NCI-H1105 treated with DMSO at 0.1 percent for 48 hours (cell line): ENCODE measurements at places on chromosomes 6 and 20.

DNA sequence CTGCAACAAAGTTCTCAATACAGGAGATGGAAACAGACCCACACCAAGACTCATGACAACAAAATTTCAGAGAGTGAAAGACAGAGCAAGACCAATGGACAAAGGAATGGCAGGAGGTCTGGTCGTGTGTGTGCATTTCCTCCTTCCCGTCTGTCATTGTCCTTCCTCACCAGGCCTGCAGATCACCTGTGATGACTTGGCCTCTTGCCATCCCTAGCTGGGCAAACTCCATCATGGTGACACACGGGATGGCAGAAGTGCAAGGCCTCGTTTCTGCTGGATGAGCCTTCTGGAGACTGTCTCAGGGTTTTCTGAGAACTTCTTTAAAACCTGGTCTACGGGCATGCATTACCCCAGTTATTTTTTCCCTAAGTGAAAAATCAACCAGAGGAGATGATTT, 49.2 kb downstream of the RPP21 start:
- peak; percentile 7 for DNase-seq

DNA sequence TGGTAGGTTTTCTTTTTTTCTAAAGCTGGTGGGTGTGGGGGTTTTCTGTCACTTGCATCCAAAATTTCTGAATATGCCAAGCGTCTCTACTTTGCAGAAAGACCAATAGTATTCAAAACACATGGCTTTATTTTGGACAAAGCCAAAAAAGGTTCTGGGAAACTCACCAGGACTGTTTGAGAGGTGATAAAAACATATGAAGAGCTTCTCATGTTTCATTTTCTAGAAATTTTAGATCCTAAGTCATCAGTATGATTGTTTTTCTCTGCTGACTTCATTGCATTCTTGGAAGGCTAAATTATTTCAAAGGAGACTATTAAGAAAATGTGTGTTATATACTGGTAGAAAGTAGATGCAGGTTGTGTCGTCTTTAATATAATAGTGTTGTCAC, 51.3 kb downstream of the GCLC start:
- no peak for DNase-seq

DNA sequence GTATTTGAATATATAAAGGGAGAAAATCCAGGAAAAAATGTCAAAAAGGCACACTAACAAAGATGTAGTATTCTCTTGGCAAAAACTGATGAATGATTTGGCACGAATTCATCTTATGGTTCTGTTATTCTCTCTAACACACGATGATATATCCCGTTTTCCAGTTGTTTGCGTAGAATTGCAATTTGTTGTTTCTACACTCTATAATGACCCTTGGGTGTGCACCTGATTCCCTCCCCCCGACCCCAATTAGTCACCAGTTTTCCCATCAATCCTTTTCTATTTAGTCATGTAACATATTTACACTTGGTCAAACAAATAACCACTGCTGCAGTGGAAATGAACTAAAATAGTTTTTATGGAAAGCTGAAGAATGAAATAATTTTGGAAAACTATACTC, 1.5 kb upstream of the ARID1B start:
- no peak for DNase-seq

- DNase-seq = no peak
Measured at GRCh38 chr20:63635431-63636141, 8.7 kb upstream of the GMEB2 start.

DNA sequence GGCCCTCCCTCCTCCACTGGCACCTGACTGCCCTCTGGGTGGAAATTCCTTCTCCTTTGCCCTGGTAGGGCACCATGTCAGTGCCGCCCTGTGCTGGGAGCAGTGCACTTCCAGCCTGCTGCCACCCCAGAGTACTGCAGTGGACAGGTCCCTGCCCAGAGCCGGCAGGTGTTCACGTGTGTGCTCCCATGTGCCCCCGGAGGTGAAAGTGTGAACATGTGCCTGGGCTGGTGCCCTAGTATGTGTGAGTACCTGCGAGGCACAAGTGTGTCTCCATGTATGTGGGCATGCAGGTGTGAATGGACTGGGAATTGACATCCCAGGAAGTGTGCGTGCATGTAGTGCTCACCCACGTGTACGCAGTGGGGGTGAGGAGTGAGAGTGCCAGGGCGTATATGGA, 29.4 kb downstream of the SDCBP2 start:
- peak; percentile 1 for DNase-seq

- no peak for DNase-seq
Measured at GRCh38 chr6:101728388-101728787, 334.9 kb downstream of the GRIK2 start.

DNA sequence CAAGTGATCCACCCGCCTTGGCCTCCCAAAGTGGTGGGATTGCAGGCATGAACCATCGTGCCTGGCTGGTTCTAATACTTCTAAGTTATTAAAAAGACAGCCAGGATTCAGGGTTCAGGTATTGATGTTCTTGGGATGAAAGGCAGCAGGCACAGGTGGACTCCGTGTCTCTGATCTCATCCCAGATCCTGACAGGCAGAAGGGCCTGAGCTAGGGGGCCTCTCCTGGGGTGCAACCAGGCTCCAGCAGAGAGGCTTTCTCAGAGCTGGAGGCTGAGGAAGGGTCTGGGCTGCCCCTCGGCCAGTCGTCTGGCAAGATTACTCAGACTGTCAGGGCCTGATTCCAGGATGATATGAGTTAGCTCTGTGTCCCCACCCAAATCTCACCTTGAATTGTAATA, 106.3 kb downstream of the SCML4 start:
- no peak for DNase-seq

DNA sequence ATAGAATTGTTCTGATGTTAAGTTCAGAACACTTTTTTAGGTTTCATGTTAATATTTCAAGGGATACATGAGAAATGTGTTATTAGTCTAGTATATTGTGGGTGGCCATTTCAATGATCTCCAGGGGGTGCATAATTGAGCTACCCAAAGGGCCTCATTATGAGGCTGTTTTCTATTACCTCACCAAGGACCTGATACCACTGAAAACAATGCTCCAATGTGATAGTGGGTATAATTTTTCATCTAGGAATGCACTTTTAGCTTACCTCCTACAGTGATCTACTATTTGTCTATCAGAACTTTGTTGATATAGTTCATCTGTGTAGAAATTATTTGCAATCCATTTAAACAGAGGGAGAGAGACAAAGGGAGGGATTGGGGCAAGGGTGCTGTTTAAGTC, 106.8 kb upstream of the HS3ST5 start:
- DNase-seq = no peak

GRCh38 chr6:722077-722524, 29.2 kb upstream of the EXOC2 start:
- DNase-seq = peak; percentile 62

DNA sequence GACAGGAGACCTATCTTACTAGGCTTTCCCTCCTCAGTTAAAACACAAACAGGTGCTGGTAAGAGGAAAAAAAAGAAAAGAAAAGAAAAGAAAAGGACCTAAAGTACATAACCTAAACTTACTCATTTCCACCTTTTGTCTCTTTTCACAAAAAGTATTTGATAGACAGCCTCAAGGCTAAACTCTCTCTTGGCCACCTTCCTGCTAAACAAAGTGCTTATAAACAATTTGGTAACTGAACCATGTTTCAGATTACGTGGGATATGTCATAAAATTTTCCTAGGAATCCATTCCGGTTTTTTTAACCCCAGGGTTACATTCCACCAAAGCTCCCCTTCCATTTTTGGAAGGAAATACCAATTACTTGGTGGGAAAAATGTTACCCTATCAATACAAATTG, 109.0 kb downstream of the PRND start:
- no peak for DNase-seq

- no peak for DNase-seq
Measured at GRCh38 chr20:955656-956055, 39.5 kb upstream of the ANGPT4 start.

- DNase-seq = no peak
Measured at GRCh38 chr20:62362991-62363919, 3.9 kb downstream of the LAMA5 start.

DNA sequence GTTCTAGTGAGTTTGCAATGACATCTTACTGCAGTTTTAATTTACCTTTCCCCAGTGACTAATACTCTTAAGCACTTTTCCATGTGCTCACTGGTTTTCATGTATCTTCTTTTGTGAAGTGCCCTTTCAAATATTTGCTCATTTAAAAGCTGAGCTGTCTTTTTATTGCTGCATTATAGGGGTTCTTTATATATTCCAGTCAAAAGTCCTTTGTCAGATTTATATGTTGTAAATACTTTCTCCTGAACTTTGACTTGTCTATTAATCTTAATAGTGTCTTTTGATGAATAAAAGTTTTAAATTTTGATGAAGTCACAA, 50.2 kb upstream of the ELOVL5 start:
- no peak for DNase-seq

GRCh38 chr6:144307880-144308279, 22.7 kb downstream of the UTRN start:
- DNase-seq = no peak

DNA sequence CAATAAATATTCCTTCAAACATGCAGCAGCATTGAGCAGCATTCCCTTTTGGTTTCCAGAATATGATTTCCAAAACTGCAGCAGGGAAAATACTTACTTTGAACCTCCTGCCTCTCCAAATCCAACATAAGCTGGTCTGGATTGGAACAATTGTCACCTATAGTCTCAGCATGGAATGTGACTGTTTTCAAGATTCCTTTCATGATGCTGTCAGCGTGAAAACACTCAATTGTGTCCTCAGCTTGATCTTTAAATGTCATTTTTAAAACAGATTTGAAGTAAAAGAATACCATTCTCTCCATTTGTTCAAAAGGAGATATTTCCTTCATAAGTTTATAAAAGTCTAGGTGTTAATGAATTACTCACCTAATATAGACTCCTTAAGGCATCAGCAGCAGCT, 993.9 kb downstream of the EYS start:
- DNase-seq = no peak
